ENCODE measurements at places on chromosomes 5 and 9. TPM values are rescaled to one million over a fixed set of nuclear protein-coding genes. Genes with fewer than 3 reads are reported as not detected.

FRMD3 gene
- 15.1 TPM for total RNA-seq

RASEF gene
- under 0.01 TPM for total RNA-seq

AFAP1L1 gene
- total RNA-seq, result under 0.01 TPM

FGF18 gene
- total RNA-seq, result 0.10 TPM

MAP1B gene
- 0.10 TPM for total RNA-seq

SH3GL2 gene
- under 0.01 TPM for total RNA-seq

SLIT3 gene
- 0.10 TPM for total RNA-seq

CKMT2 gene
- 1.0 TPM for total RNA-seq

SLC46A2 gene
- 0.94 TPM for total RNA-seq

ADRB2 gene
- 27.5 TPM for total RNA-seq

PCDH12 gene
- total RNA-seq, result under 0.01 TPM

CD274 gene
- 6.2 TPM for total RNA-seq

RICTOR gene
- total RNA-seq, result 289 TPM

OR1J2 gene
- not detected for total RNA-seq

ALAD gene
- total RNA-seq, result 6.8 TPM

GABRG2 gene
- total RNA-seq, result under 0.01 TPM

CACNA1B gene
- under 0.01 TPM for total RNA-seq

RALGPS1 gene
- total RNA-seq, result 8.2 TPM

SPTLC1 gene
- 44.0 TPM for total RNA-seq

CDC14B gene
- total RNA-seq, result 7.6 TPM

TBC1D2 gene
- 8.0 TPM for total RNA-seq

SIMC1 gene
- 11.5 TPM for total RNA-seq

SLC6A7 gene
- 0.10 TPM for total RNA-seq

ZNF782 gene
- 5.9 TPM for total RNA-seq

OTULINL gene
- 45.9 TPM for total RNA-seq

COL23A1 gene
- 0.10 TPM for total RNA-seq

SLC34A1 gene
- total RNA-seq, result 0.21 TPM

MSMP gene
- total RNA-seq, result not detected

LCN15 gene
- total RNA-seq, result not detected

CBY3 gene
- total RNA-seq, result 0.52 TPM

NR2F1-AS1 gene
- not detected for total RNA-seq

TAF11L5 gene
- not detected for total RNA-seq

TERT gene
- total RNA-seq, result under 0.01 TPM

PAPPA gene
- total RNA-seq, result under 0.01 TPM

CD14 gene
- 138 TPM for total RNA-seq

PCDHGC3 gene
- total RNA-seq, result 0.42 TPM

C9 gene
- not detected for total RNA-seq

GBGT1 gene
- 5.6 TPM for total RNA-seq

All from mononuclear cell (primary cell).